ENCODE measurements at places on chromosomes 5 and 9. TPM values are rescaled to one million over a fixed set of nuclear protein-coding genes. Genes with fewer than 3 reads are reported as not detected.

Gene IL11RA
- 17.0 TPM for total RNA-seq

Gene INSYN2B
- 0.13 TPM for total RNA-seq

Gene UGT3A2
- total RNA-seq: not detected

GRCh38 chr5:40660751-40661150 is 19.0 kb upstream of the PTGER4 start:
- no peak for DNase-seq

DNA sequence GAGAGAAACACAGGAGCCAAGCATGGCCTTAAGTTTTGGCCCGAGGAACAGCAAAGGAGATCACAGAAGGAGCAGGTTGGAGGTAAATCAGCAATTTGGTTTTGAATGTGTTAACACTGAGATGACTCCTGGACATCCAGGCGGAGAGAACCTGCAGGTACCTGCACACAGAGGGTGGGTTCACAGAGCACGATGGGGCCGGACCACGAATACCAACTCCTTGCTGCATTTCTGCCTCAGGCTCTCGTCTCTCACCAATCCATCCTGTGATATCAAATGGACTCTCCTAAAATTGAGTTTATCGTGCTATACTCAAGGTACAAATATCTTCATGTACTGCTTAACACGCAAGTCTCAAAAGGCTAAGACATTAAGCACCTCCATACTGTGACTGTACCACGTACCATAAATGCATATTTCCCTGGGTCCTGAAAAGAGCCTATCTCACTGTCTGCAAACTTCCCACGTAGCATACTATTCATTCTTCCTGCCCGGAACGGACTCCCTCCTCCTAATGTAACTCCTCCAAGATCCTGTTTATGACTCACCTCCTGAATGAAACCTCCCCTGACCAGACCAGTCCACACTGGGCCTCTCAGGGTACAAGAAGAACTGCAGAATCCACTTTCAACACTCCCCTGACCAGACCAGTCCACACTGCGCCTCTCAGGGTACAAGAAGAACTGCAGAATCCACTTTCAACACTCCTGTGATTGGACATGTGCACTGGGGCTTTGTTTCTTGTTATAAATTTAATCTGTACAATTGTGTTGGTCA is 380.8 kb upstream of the RFX3 start:
- DNase-seq: no peak

All from right lobe of liver (tissue), 6 donors.